Posterior cingulate gyrus (tissue), 11 donors: ENCODE measurements at places on chromosomes 5 and 9.

DNA sequence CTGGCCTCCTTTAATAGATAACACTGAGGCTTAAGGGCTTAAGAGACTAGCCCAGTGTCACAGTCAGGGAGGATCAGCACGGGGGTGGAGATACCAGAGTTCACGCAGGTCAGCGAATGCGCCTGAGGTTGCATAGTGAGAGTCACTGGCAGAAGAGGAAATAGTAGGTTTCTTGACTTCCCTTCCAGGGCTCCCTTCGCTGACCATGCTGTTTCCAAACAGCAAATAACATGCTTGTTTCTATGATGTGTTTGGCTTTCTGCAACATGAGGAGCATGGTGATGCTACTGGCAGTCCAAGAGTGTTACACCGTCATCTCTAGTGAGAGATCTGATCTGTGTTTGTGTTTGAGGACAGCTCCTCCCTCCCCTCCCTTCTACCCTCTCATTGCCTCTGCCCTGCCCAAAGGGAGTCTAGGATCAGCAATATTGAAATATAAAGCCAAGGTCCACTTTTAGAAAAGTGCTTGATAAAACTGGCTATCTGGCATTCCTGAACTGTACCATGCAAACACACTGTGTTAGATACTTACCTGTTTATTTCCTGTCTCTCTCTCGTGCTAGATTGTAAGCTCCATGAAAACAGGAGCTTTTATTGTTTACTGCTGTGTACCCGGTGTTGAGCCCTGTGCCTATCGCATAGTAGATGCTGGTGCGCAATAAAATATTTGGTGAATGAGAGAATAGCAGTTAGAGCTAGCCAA, 12.3 kb downstream of the TLE4 start:
- no peak for DNase-seq

GRCh38 chr9:68762570-68762969, 57.5 kb downstream of the PIP5K1B start:
- DNase-seq: no peak

DNA sequence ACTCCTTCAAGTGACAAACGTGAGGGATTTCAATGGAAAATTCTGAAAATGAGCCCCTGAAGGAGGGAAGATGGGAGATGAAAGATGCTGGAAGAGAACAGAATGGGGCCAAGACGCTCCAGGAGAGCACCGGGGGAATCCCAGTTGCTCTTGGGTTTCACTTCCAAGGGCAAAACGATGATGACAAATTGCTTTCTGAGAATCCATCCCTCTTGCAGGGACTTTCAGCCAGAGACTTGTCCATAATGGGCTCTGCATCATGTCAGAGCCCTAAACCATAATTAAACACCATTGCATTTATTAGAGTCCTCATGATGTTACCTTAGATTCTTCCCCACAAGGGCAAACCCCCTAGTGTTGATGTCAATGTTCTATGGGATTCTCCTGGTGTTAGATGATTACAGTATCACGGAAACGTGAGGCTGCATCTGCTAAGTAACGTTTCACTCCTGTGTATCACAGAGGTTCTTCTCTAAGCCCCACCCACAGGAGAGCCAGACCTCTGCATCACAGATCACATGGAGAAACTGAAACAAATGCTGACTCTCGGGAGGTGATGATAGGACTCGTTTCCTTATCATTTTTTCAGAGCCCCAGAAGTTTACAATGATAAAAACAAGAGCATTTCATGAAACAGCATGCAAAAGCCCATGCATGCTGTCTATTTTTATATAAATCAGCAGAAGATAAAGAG, 114.4 kb downstream of the TENT4A start:
- DNase-seq: no peak

GRCh38 chr5:64665243-64665642, 25.1 kb upstream of the SHISAL2B start:
- no peak for DNase-seq

- DNase-seq: no peak
These were observed 17.4 kb upstream of the CD180 start for GRCh38 chr5:67214036-67214435.

GRCh38 chr9:79623799-79624721, 52.3 kb downstream of the TLE4 start:
- no peak for DNase-seq

DNA sequence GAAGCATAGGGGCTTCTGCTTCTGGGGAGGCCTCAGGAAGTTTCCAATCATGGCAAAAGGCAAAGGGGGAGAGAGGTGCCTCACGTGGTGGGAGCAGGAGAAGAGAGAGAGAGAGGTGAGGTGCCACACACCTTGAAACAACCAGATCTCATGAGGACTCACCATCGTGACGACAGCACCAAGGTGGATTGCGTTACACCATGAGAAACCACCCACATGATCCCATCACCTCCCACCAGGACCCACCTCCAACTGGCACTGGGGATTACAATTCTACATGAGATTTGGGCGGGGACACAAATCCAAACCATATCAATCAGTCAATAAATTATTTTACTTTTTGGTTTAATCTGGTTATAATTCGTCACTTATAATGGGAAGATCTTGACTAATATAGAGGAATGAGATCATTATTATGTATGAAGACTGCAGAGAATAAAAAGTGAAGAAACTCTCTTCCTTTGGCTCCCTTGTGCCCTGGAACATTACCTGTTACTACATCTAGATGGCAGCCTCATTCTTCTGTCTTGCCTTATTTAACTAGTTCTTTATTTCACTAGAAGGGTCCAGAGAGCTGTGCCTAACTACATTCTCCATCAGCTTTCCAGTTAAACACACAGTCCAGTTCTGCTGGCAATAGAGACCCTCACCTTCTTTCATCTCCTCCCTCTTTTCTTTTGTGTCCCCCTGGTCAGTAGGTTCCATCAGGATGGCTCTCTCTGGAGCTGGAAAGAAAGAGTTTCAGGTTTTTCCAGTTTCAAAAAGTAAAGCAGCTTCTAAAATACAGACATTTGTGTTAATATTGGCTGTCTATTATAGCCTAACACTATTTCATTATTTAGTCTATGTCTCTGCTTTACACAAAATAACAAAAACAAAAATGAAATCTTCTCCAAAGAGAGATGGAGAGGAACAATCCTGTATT, 21.7 kb upstream of the SPINK7 start:
- no peak for DNase-seq

GRCh38 chr5:178554311-178554710, 35.9 kb downstream of the COL23A1 start:
- no peak for DNase-seq

DNA sequence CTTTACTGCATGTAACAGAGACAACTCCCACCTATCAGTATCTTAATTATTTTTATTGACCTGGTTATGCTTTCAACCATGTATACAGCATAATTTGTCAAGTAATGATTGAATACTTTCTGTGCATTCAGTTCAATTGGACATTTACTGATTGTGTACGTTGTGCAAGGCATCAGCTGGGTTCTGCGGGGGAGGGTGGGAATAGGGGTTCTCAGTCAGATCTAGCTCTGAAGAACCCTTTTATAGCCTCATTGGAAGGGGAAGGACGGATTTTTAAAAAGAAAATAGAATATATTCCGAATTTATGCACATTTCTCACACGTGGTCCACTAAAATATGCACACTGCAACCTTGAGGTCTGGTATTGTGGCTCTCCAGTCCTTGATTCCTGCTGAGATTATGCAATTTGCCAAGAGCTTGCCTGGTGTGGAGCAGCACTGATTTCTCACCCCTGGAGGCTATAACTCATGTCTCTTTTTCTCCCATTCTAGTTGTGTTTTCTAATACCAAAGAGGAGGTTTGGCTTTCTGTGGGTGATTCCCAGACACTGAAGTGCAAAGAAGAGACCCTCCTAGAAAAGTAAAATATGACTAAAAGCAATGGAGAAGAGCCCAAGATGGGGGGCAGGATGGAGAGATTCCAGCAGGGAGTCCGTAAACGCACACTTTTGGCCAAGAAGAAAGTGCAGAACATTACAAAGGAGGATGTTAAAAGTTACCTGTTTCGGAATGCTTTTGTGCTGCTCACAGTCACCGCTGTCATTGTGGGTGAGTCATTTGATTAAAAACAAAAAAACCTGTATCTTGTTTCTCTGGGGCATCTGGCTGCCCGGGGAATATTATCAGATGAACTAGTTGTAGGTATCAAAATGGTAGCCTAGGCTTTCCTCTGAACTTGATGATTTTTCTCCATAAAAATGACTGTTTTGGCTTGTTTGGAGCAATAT, 1.7 kb downstream of the SLC1A3 start:
- DNase-seq: no peak

- DNase-seq: no peak
These were observed 138.9 kb downstream of the KCNN2 start for GRCh38 chr5:114500756-114501155.

DNA sequence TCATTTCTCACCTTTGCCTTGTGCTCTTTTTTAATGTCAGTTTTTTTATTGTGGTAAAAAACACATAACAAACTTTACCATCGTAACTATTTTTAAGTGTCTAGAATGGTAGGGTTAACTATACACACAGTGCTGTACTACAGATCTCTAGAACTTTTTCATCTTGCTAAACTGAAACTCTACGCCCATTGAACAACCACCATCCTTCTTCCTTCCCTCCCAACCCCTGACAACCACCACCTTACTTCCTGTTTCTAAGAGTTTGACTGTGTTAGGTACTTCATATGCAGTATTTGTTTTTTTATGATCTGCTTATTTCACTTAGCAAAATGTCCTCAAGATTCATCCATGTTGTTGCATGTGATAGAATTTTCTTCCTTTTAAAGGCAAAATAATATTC, 54.9 kb downstream of the PSAT1 start:
- no peak for DNase-seq

GRCh38 chr5:5217371-5217770, 77.2 kb downstream of the ADAMTS16 start:
- DNase-seq: no peak

DNA sequence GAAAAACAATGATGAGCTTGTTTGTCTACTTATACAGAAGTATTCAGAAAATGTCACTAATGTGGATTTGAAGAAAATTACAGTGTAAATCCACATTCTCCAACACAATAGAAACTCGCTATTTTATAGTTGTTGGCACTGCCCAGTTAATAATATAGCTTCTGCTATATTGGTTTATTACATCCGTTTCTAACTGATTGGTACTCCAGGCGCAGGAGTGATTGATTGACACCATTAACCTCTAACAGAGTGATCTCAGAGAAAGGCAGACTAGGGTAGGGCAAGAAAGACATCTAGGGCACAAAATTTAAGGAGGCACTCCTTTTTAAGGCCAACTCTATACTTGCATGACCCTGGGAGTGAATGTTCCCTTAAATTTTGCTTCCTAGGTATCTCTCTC, 84.0 kb upstream of the MIER3 start:
- DNase-seq: no peak

- no peak for DNase-seq
These were observed 11.9 kb upstream of the C5orf46 start for GRCh38 chr5:147918101-147918685.

GRCh38 chr5:119322948-119323537, 32.8 kb upstream of the TNFAIP8 start:
- no peak for DNase-seq

GRCh38 chr5:89397096-89397495, 514.1 kb upstream of the MEF2C start:
- DNase-seq: no peak

GRCh38 chr9:78397454-78397853, 100.5 kb downstream of the PSAT1 start:
- no peak for DNase-seq

GRCh38 chr9:114497236-114497635, 8.0 kb downstream of the WHRN start:
- DNase-seq: no peak

DNA sequence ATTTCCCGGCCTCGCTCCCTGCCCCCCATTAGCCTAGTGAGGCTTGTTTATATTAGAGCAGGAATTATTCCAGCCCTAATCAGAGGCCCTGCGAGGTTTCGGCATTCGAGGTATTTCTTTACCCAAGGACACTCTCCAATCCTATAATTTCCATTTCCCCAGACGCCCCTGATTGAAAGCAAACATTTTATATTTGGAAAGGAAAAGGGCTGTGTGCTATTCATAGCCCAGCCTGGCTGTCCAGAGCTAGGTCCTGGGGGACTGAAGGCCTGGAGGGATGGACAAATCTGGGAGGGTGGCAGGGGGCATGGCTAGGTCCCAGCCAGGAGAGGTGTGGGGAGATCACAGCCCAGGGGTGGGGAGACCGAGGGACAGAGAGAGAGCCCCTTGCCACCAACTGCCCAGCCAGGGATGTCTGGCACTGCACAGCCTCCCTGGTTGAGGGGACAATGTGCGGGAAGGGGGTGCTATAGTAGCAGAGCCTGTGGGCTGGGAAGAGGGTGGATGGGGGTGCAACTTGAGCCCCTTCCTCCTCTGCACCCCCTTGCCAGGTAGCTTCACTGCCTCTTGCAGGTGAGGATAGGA, 125.1 kb downstream of the BARX1 start:
- DNase-seq: no peak

- no peak for DNase-seq
These were observed 1.1 kb downstream of the SLCO4C1 start for GRCh38 chr5:102294886-102295395.

- DNase-seq: no peak
These were observed 888 bp downstream of the RABGAP1 start for GRCh38 chr9:122941582-122942234.

GRCh38 chr5:52738095-52738506, 49.6 kb upstream of the ITGA1 start:
- DNase-seq: no peak

DNA sequence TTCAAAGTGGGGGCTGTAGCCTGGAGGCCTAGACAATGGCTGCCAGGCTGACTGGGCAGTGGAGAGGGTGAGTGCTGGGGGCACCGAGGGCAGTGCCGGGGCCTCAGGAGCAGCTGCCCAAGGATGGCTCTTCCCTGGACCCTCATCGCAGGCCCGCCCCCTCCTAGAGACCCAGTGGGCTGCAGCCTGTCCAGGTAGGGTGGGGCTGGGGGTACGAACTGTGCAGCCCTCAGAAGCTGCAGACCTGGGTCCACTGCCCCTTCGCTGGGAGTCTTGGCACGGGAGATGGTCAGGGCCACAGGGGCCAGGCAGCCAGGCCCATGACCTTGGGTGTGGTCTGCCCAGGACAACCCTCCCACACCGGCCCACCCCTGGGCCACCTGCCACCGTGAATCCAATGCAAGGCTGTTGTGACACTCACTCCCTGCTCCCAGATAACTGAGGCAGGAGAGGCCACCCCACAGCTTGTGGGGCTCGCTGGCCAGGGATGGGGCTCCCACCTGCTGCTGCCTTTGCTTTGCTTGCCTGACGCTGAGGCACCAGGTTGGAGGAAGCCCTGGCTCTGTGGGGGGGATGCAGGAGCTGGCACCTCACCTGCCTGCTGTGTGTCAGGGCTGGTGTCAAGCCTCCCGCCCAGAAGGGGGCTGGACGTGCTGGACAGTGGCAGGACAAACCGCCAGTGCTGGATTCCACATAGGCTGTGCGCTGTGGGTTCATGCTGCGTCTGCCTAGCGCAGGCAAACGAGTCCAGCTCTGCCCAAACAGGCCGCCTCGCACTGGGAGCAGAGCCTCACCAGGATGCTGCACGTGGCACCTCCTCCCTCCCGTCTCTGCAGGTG, 23.1 kb upstream of the SLC9A3 start:
- peak; percentile 54 for DNase-seq

- DNase-seq: no peak
These were observed 188.8 kb downstream of the FBN2 start for GRCh38 chr5:128349044-128349858.

GRCh38 chr5:24363789-24364481, 280.8 kb downstream of the CDH10 start:
- no peak for DNase-seq
